Natural killer cell (primary cell): ENCODE measurements at places on chromosomes 3 and 15. TPM values are rescaled to one million over a fixed set of nuclear protein-coding genes. Genes with fewer than 3 reads are reported as not detected.
A peak's percentile ranks its signal among the peaks of the same experiment; 100 is the strongest.

DNA sequence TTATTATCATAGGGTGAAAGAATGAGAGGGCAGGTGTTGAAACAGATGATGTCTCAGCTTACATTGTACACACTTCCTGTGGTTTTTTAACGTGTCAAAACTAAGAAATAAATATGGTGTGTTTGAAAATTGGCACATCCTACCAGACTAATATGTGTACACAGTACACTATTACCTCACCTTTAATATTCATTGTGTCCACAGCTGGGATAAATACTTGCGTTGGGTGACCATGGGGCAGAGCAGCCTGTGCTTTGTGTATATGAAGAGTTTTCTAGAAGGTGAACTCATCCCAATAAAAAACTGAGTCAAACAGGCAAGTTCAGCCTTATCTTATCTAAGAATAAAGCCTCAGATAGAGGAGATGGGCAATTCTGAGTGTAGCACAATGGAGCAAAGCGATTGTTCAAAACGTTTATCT lies 17.3 kb downstream of the SUCNR1 start:
- peak; percentile 26 for DNase-seq
- no peaks in the 10 kb centered on the region for H3K36me3 ChIP-seq
- H3K27me3 ChIP-seq: no peaks in the 10 kb centered on the region
- no peak overlapping the region for H3K4me3 ChIP-seq
- H3K4me1 ChIP-seq: peaks cover 26% of the 10 kb centered on the region

GRCh38 chr15:67366904-67367303 lies 112.3 kb downstream of the IQCH start:
- DNase-seq: no peak
- no peaks in the 10 kb centered on the region for H3K36me3 ChIP-seq
- H3K27me3 ChIP-seq: no peaks in the 10 kb centered on the region
- H3K4me1 ChIP-seq: no peaks in the 10 kb centered on the region

DNA sequence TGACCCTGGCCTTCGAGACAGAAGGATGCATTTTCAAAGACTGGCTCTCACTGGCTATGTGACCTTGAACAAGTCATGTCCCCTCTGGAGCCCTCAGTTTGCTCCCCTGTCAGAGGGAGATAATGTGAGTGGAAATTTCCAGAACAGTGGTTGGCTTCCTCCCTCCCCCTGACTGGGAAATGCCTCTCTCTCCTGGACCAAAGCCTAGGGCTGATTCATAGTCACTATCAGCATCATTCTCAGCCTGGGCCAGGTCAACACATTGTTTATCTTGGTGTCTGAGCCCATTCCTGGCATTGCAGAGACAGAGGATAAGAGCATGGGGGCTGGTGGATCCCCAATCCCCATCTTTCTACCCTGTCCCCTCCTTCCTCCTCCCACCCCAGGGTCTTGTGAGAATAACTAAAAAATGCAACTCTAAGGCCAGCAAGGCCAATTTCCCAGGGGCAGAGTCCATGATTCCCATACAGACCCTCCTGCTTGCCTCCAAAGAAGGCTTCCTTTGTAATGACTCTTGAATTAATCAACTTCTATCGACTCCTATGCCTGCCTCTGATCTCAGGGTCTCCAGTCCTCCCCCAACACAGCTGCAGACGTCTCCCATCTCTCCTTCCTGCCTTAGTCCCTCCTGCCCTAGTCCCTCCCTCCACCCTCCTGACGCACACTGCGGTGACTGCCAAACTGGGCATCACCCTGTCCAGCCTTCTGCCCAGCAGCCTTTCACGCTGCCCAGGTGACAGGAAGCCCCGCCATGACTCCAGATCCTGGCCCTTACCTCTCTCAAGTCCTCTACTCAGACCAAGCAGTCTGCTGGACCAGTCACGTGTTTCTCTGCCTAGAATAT lies 35.4 kb upstream of the CORO2B start:
- H3K27me3 ChIP-seq: no peaks in the 10 kb centered on the region
- H3K4me1 ChIP-seq: no peaks in the 10 kb centered on the region
- H3K4me3 ChIP-seq: no peak overlapping the region

GRCh38 chr3:180548050-180548449 lies 53.9 kb upstream of the TTC14 start:
- DNase-seq: no peak
- H3K27me3 ChIP-seq: no peaks in the 10 kb centered on the region
- H3K4me1 ChIP-seq: no peaks in the 10 kb centered on the region
- no peaks in the 10 kb centered on the region for H3K36me3 ChIP-seq
- H3K4me3 ChIP-seq: no peak overlapping the region

- H3K27me3 ChIP-seq: no peaks in the 10 kb centered on the region
- H3K27ac ChIP-seq: no peak overlapping the region
- H3K4me3 ChIP-seq: no peak overlapping the region
- DNase-seq: no peak
- no peaks in the 10 kb centered on the region for H3K36me3 ChIP-seq
- no peaks in the 10 kb centered on the region for H3K4me1 ChIP-seq
These were observed 42.5 kb downstream of the HERC1 start for GRCh38 chr15:63791228-63791627.

- no peaks in the 10 kb centered on the region for H3K27me3 ChIP-seq
- H3K4me3 ChIP-seq: no peak overlapping the region
- no peak overlapping the region for H3K27ac ChIP-seq
- no peaks in the 10 kb centered on the region for H3K36me3 ChIP-seq
- no peak for DNase-seq
These were observed 140.5 kb downstream of the DNAJB8 start for GRCh38 chr3:128326051-128326823.

DNA sequence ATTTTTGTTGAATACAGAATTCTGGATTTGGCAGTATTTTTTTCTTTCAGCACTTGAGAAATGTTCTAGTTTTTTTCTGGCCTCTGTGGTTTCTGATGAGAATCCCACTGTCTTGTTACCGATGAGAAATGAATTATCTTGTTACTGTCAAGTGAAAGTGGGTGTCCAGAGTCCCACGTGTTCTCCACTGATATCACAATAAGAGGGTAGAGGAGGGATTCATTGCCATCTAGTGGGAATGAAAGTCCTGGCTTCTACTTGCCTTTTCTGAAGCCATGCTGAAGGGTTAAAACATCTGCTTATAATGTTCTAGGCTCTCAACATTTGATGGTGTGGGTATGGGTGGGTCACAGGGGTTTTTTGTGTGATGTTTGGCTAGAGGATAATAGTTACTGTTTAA lies 66.1 kb downstream of the SEC22A start:
- H3K4me3 ChIP-seq: no peak overlapping the region
- DNase-seq: no peak
- peaks cover 5% of the 10 kb centered on the region for H3K36me3 ChIP-seq
- H3K27me3 ChIP-seq: no peaks in the 10 kb centered on the region

GRCh38 chr15:27027229-27027628 lies 56.2 kb downstream of the GABRG3 start:
- no peak overlapping the region for H3K27ac ChIP-seq
- no peaks in the 10 kb centered on the region for H3K27me3 ChIP-seq
- DNase-seq: no peak
- H3K36me3 ChIP-seq: no peaks in the 10 kb centered on the region
- no peak overlapping the region for H3K4me3 ChIP-seq
- no peaks in the 10 kb centered on the region for H3K4me1 ChIP-seq

- H3K27ac ChIP-seq: no peak overlapping the region
- no peaks in the 10 kb centered on the region for H3K4me1 ChIP-seq
- no peak overlapping the region for H3K4me3 ChIP-seq
- no peaks in the 10 kb centered on the region for H3K36me3 ChIP-seq
- no peaks in the 10 kb centered on the region for H3K27me3 ChIP-seq
These were observed 116.5 kb downstream of the RBMS3 start for GRCh38 chr3:29397406-29397805.

DNA sequence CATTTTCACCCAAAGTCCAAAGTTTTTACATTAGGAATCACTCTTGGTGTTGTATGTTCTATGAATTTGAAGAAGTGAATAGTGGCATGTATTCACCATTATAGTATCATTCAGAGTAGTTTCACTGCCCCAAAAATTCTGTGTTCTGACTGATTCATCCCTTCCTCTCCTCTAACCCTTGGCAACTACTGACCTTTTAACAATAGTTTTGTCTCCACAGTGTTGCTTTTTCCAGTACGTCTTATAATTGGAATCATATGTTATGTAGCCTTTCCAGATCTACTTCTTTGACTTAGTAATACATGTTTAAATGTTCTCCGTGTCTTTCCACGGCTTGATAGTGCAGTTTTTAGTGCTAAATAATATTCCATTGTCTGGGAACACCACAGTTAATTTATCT lies 379.0 kb upstream of the SGO1 start:
- no peak for DNase-seq
- no peak overlapping the region for H3K27ac ChIP-seq
- no peaks in the 10 kb centered on the region for H3K4me1 ChIP-seq
- no peak overlapping the region for H3K4me3 ChIP-seq
- H3K36me3 ChIP-seq: no peaks in the 10 kb centered on the region
- H3K27me3 ChIP-seq: no peaks in the 10 kb centered on the region

GRCh38 chr3:102826636-102827035 lies 391.8 kb downstream of the ZPLD1 start:
- DNase-seq: no peak
- H3K27ac ChIP-seq: no peak overlapping the region
- no peaks in the 10 kb centered on the region for H3K27me3 ChIP-seq
- no peak overlapping the region for H3K4me3 ChIP-seq

DNA sequence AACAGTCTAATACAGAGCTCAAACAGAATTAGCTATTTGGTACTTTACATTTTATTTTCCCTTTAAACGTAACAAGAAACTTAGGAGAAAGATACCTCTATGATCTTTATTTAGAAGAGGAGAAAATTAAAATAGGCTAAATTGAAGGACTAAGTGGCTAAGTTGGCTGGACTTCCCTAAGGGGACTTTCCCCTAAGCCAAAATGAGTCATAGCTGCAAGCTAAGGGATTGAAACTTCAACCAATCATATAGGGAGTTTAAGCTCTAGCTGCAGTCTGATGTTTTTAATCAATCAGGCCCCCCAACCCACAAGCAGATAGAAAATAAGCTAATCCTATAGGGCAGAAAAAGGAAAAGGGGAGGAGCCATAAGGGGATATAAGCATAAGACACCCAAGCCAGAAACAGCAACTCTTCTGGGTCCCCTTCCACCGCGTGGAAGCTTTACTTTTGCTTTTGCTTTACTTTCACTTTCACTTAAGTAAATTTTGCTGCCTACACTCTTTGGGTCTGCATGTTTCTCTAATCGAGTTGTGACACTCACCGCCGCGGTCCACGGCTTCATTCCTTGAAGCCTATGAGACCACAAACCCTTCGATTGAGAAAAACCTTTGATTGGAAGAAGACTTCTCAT lies 1108.5 kb upstream of the EPHA6 start:
- no peaks in the 10 kb centered on the region for H3K27me3 ChIP-seq
- no peak overlapping the region for H3K27ac ChIP-seq
- H3K4me1 ChIP-seq: no peaks in the 10 kb centered on the region

GRCh38 chr3:13473020-13473419 lies 7.1 kb upstream of the HDAC11 start:
- DNase-seq: no peak
- no peaks in the 10 kb centered on the region for H3K27me3 ChIP-seq
- H3K36me3 ChIP-seq: no peaks in the 10 kb centered on the region
- no peaks in the 10 kb centered on the region for H3K4me1 ChIP-seq
- no peak overlapping the region for H3K4me3 ChIP-seq

DNA sequence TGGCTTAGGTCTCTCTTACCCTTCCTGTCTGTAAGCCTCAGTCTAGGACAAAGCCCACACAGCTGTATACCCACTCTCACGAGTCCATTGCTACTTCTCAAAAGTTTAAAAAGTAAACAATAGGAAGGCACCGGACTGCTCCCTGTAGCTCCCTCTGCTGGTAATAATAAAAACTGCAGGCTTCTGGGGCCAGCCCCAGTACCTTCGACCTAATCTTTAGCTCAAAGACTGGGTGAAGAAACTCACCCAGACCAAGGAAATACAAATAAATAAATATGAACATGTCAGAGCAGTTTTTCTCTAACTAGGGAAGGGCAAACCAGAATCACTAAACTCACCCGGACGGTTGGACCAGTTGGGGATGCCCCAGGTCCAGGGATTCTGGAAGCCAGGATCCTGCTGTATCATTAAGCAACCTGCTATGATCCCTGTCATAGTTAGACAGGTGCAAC lies 5.0 kb downstream of the FAM219B start:
- peaks cover 26% of the 10 kb centered on the region for H3K4me1 ChIP-seq
- DNase-seq: peak; percentile 80
- H3K27me3 ChIP-seq: no peaks in the 10 kb centered on the region
- H3K4me3 ChIP-seq: no peak overlapping the region

GRCh38 chr15:31446546-31446945 lies 119.9 kb downstream of the KLF13 start:
- peaks cover 21% of the 10 kb centered on the region for H3K4me1 ChIP-seq
- H3K27ac ChIP-seq: no peak overlapping the region
- H3K27me3 ChIP-seq: no peaks in the 10 kb centered on the region
- no peak for DNase-seq

DNA sequence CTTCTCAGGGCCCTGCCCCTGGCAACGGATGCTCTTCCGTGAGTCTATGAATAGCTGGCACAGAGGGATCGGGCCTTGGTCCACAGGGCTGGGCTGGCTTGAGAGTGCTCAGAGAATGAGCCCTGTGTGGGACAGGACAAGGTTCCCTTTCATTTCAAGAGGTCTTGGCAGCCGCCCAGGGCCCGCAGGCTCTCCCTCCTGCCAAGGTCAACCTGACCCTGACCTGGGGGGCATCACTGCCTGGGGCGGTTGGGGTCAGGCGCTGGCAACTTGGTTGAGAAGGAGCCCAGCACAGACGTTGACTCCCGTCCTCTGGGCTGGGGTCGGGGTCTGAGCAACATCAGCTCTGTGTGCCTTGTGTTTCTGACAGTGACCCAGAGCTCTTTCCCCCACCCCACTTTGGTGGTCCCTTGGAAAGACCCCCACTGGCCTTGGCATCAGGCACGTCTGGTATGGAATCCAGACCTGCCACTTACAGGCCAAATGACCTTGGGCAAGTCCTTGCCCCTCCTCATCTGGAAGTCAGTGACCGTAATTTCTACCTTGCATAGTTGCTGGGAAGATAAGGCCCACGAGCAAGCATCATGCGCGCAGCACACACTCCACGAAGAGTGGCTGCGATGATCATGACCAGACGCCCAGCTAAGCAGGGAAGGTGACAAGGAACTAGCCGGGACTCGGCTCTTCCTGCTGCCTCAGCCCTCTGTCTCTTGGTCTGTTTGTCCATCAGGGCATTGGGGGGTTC lies 36.4 kb downstream of the EPHB3 start:
- H3K4me3 ChIP-seq: no peak overlapping the region
- no peak for DNase-seq
- no peaks in the 10 kb centered on the region for H3K36me3 ChIP-seq
- peaks cover 19% of the 10 kb centered on the region for H3K27me3 ChIP-seq

- H3K36me3 ChIP-seq: no peaks in the 10 kb centered on the region
- H3K4me3 ChIP-seq: no peak overlapping the region
- no peaks in the 10 kb centered on the region for H3K27me3 ChIP-seq
- no peaks in the 10 kb centered on the region for H3K4me1 ChIP-seq
These were observed 158.6 kb upstream of the NR2E3 start for GRCh38 chr15:71651750-71652186.

The PCSK6 gene
- 2.4 TPM for total RNA-seq

The SLC22A13 gene
- 0.85 TPM for total RNA-seq

The SKOR1 gene
- 2.9 TPM for total RNA-seq

The PRR23A gene
- not detected for total RNA-seq

The RPUSD2 gene
- 13.7 TPM for total RNA-seq

The FSIP1 gene
- 1.8 TPM for total RNA-seq

The FBXO40 gene
- not detected for total RNA-seq

The NAA80 gene
- total RNA-seq: 29.6 TPM

The CHRNA5 gene
- 0.23 TPM for total RNA-seq

The SNTN gene
- not detected for total RNA-seq

The ROBO2 gene
- not detected for total RNA-seq

The SERPINI2 gene
- not detected for total RNA-seq

The MORC1 gene
- not detected for total RNA-seq

The CSPG4 gene
- total RNA-seq: 0.07 TPM

The ZNF770 gene
- total RNA-seq: 26.4 TPM

The VIPR1 gene
- 3.1 TPM for total RNA-seq

The SLC28A2 gene
- total RNA-seq: not detected

The CYFIP1 gene
- total RNA-seq: 8.8 TPM

The RETNLB gene
- total RNA-seq: not detected

The SEMA3G gene
- not detected for total RNA-seq

The DAZL gene
- total RNA-seq: not detected

The WDR93 gene
- 0.25 TPM for total RNA-seq

The PIAS1 gene
- 103 TPM for total RNA-seq

The GABPB1 gene
- total RNA-seq: 26.3 TPM
